Kidney capillary endothelial cell (primary cell): ENCODE measurements at places on chromosomes 12 and 14.
A peak's percentile ranks its signal among the peaks of the same experiment; 100 is the strongest.

GRCh38 chr12:120076651-120077050 is 39.9 kb downstream of the RAB35 start:
- DNase-seq: no peak

- no peak for DNase-seq
Measured at GRCh38 chr12:13599176-13599575, 382.2 kb downstream of the GRIN2B start.

DNA sequence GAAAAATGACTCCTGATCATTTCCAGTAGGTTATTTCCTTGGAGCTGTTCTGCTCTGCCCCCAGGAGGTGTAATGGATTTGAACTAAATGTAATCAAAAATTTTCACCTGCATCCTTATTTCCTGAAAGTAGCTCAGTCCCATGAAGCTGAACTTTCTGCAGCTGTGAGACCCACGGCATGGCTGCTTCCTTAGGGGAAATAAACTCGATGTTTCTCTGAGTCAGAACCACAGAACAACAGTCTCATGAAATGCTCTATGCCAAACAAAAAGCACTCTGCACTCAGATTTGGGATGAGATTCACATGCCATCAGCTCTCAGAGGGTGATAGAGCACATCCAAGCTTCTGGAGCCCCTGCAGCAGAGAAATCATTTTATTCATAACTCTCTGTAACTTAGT is 224.1 kb upstream of the PLEKHG7 start:
- DNase-seq: no peak

DNA sequence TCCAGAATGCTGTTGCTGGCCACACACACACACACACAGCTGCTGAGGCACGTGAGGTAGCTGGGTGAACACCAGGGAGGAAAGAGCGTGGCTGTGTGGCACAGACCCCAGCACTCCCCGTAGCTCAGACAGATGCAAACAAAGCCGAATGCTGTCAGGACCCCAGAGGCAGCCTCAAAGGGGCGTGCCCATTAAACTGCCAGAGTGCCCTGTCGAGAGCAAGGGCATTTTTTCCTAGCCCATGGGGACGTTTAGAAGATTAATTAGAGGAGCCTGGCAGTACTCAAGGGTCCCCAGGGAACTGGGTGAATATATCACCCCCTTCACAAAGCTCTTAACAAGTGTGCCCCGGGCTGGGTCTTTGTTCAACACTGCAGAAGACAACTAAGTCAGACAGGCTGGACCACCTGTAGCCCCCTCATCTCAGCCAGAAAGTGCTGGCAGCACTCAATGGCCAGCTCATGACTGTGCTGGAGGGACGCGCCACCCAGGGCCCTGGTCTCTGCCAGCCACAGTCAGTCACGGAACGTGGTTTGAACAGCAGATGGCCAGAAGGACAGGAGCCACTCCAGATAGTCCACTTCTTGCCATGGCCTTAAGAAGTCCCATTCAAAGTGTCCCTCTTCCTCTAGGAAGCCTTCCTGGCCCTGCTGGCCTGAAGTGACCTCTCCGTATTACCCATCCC is 37.5 kb downstream of the TTC7B start:
- DNase-seq: no peak

- no peak for DNase-seq
Measured at GRCh38 chr12:9736936-9737705, 4.2 kb upstream of the CLECL1 start.

DNA sequence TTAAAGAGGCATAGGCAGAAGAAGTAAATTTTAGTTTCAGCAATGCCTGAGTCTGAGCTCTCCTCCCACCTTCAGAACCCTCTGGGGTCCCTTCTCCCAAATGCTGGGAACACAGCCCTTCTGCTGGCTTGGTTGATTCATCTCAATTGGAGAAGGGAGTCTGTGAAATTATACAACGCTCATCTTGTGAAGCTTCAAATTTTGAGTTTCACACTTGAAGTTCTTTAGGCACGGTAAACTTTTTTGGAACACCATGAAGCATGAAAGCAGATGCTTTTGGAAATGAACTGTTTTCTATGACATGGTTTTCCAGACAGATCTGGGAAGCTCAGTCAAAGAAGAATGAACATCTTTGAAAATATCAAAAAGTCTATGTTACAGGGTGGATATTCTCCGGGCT is 69.9 kb downstream of the TBK1 start:
- no peak for DNase-seq

DNA sequence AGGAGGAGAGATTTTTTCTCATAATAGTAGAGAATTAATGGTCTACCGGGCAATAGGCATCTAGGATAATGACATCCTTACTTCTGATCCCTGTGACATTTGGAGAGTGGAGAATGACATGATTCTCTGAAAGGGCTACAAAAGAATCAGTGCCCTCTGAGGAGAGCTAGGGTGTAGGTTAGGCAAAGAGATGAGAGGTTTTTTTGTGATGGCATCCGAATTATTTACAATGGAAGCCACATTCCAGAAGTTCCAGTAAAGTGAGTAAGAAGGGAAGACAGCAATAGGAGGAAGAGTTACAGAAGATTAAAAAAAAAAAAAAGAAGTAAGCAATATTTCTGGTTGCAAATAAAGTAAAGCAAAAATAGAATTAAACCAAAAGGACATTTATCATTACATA is 478.0 kb downstream of the RMST start:
- no peak for DNase-seq

DNA sequence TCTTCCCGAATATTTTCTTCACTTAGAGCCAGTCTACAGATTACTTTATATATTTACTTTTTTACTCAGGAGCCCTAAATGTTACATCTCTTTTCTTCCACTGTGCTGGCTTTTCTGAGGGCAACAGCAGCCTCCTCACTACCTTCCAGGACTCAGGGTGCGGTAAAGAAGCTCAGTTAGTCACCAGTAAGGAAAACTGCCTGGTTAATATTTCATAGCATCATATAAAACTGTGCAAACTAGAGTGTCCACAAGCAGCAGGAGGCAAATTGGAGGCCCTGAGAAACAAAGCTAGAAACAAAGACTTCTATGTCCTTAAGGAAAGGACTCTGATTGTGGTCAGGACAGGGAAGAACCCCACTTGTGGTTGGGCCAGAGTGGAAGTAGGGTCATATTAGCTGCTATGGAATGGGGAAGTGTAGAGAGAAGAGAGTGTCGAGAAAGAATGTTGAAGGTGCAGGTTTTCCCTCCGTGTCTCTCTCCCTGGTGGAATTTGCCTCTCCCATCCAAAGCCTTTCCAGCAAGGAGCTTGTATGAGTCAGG is 220.1 kb downstream of the SLC15A4 start:
- no peak for DNase-seq

DNA sequence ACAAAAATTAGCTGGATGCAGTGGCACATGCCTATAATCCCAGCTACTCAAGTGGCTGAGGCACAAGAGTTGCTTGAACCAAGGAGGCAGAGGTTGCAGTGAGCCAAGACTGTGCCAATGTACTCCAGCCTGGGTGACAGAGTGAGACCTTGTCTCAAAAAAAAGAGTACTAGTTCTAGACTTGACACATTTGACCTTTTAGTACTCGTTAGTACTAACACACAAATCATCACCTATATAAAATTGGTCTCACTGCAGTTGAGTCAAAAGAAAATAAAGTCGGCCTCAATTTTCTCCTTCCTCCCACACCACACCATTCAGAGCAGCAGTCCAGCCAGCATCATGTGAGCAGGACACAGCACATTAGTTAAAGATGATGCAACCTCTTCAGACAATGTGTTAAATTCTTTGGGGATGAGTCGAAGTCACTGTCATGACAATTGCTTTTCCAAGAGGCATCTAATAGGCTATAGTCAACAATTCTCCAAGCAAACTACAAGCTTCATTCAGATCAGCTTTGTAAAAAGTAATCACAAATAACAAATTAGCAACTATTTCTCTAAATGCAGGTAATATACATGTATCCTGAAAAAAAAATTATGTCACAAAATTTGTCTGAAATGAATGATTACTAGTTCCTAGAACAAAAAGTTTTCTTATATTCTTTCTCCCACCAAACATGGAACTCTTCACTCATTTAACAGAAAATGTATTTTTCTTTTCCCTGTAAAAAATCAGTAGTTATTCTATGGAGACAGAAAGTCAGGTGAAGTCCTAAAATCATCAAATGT is 55.6 kb downstream of the CLIP1 start:
- peak; percentile 87 for DNase-seq

DNA sequence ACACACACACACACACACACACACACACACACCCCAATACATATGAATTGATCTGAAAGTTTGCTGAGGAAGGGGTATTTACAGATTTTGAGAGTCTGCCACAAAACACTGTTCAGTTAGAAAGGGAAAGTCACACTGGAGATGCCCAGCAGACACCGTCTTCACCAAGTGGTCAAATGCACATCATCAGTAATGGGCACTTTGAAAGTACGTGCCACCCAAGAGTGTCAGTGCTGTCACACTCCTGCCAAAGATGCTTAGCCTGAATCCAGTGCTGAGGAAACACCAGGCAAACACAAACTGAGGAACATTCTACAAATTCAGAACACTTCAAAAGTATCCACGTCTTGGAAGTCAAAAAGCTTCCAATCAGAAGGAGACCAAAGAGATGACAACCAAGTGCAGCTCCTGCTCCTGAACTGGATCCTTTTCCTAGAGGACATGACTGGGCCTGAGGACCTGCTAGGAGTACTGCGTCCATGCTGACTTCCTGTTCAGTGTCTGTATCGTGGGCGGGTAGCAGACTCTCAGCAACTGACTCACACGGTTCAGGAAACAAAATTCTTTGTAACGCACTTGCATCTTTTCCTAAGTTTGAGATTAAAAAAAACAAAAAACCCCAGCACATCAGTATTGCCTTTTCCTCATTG is 18.6 kb downstream of the PSMC1 start:
- peak; percentile 96 for DNase-seq

GRCh38 chr14:58414845-58415244 is 12.5 kb downstream of the TIMM9 start:
- DNase-seq: no peak

- DNase-seq: peak; percentile 96
Measured at GRCh38 chr14:72643317-72643801, 250.5 kb downstream of the DPF3 start.

- DNase-seq: no peak
Measured at GRCh38 chr12:14618983-14619382, 51.3 kb upstream of the PLBD1 start.

GRCh38 chr12:102106905-102107304 is 13.0 kb downstream of the NUP37 start:
- no peak for DNase-seq

GRCh38 chr14:92515546-92516343 is 2.2 kb downstream of the RIN3 start:
- DNase-seq: no peak

GRCh38 chr12:104582739-104583138 is 126.0 kb downstream of the CHST11 start:
- no peak for DNase-seq

DNA sequence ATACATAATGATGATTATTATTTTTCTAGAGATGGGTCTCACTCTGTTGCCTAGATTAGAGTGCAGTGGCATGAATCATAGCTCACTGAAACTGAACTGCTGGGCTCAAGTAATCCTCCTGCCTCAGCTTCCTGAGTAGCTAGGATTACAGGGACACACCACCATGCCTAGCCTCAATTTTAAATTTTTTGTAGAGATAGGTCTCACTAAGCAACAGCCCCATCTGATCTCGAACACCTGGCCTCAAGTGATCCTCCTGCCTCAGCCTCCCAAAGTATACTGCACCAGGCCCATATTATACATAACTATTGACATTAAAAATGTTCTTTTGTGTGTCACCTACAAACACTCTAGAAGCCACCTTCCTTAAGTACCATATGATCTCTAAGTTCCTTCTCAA is 3.4 kb downstream of the TXNRD1 start:
- DNase-seq: peak; percentile 50

GRCh38 chr12:51482929-51483697 is 58.5 kb downstream of the SLC4A8 start:
- DNase-seq: no peak

DNA sequence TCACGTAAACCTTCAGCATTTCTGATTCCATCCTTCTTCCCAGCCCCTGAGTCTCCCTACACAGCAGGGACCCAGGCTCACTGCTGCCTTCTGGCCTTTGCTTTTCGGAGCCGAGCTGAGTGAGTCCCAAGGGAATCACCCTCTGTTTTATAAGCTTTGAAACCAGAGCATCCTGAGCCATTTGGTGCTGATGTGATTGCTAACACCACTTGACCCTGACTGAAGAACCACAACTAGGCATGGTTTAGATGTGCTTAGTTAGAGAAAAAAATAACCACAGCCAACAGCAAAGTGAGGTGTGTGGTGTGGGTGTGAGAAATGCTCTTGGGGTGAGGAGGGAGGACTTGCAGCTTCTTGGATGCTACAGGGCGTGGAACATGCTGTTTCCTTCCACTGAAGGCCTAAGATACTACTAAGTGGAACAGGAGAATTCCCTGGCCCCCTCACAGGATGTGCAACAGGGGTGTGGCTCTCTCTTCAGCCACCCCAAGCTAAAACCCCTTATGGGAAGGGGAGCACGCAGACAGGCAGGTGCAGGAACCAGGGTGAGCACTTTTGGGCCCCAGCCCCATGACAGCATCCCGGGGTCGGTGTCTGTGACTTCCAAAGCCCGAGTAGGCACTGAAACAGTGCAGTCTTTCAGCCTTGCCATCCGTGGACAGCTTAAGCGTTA is at the start of gene TC2N:
TSS of gene TC2N (minus strand) at position 221 of the 673 bp plus-strand sequence. CDS start 53,767 bp downstream, outside the sequence.
- DNase-seq: no peak

DNA sequence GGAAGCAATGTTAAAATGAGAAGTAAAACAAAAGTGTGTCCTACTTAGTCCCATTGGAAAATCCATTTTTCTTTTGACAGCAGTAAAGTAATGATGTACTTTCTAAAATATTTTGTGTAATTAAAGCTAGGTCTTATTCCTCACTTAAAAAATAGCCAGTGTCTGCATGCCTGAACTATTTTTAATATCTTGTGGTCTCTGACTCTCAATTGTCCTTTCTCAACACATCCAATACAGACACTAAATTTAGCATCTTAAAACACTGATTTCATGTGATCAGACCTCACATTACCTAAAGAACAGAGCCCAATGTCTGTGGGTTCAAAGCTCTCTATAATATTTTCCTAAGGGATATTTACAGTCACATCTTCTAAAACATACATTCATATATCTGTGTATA is 108.0 kb downstream of the DERA start:
- DNase-seq: no peak

DNA sequence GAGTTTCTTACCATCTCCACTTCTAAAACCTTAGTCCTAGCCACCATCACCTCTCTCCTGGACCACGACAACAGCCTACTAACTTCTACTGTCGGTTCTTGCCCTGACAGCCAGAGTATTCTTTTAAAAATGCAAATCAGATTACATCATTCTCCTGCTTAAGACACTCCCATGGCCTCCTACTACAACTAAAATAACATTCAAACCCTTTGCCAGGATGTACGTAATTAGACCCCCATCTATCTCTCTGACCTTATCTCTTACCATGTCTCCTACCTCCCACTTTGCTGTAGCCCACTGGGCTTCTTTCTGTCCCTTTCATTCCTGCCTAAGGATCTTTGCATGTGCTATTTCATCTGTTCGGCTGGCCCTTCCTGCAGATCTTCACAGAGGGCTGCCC is 27.6 kb downstream of the TRIM9 start:
- DNase-seq: no peak

GRCh38 chr12:5481645-5482044 is 49.7 kb downstream of the NTF3 start:
- DNase-seq: no peak

- DNase-seq: no peak
Measured at GRCh38 chr14:105388110-105388951, 10.0 kb upstream of the TEX22 start.
